ENCODE measurements at places on chromosomes 2 and 18.

DNA sequence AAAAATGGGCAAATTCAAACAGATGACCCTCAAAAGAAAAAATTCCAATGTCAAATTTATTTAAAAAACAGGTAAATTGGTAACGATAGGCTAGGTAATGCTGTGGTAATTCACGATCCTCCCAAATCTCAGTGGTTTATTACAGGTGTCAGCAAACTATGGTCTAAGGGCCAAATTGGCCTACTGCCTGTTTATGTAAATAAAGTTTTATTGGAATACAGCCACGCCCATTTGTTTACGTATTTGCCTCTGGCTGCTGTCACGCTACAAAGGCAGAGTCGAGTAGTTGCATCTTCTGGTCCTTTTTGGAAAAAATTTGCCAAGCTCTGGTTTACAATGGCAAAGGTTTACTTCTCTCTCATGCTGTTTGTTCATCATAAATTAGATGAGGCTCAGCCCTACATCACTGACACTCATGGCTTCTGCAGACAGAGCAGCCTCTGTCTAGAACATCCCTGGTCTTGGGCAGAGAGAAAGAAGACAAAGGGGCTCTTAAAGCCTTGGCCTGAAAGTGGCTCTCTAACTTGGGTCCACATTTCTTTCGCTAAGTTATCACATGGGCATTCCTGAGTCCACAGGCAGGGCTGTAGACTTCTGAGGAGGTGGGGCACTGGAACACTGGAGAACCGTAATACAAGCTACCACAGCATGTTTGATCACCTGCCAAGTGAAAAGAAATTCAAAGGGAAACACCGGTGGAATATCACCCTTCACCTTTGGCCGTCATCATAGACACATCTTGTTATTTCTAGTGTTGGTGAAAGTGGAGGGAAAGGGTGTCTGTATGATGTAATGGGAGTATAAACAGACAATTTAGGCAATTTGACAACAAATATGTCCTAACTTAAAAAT is 34.8 kb downstream of the SP110 start:
- DNase-seq, result no peak

GRCh38 chr2:24886691-24887304 is 33.2 kb downstream of the ADCY3 start:
- DNase-seq, result peak; percentile 93

GRCh38 chr2:11079136-11079824 is 76.0 kb upstream of the SLC66A3 start:
- DNase-seq, result no peak

- DNase-seq, result no peak
These were observed 151.6 kb upstream of the ZNF236 start for GRCh38 chr18:76670564-76671288.

- DNase-seq, result no peak
These were observed 183.3 kb downstream of the ASXL3 start for GRCh38 chr18:33761363-33761762.

GRCh38 chr2:102832789-102833188 is 71.0 kb downstream of the TMEM182 start:
- DNase-seq, result no peak

DNA sequence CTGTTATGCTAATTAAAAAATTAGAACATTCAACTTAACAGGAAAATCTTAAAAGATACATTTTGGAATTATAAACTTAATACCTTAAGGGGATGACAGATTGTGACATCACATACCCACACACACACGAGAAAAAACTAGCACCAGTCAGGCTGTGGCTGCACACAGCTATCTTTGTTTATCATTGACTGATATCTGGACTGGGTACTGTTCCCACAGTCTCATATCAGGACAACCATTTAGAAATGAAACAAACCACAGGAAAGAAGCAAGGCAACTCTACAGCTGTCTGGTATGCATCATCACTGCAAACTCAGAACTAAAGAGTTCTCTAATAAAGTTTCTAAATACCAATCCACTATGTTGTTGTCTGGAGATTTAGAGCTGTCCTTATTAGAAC is 210.9 kb upstream of the SMAD7 start:
- DNase-seq, result no peak

DNA sequence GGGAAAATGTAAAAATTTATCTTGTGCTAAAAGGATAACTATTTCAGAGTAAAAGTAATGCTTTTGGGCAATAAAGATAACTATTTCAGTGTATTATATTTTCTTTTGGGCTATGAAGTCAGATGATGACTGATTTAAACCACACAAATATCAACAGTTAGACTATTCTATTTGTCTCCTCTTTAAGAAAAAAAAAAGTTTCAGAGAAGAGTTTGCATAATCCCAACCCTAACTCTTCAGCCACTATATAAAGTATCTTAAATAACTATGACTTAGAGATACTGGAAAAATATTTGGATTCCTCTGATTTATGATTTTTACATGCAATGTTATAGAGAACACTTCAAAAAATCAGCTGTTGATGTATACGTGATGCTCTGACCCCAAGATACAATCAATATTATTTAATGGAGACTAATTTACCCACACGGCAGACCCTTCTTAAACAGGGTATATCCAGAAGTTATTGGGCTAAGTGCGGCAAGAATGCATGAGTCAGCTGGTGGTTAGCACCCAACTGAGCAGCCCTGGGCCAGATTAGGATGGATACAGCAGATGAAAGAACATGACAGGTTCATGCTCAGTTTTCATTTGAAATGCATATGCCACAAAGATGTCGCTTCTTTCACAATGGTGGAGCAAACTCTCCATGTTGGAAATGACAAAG is 279.0 kb downstream of the AFF3 start:
- no peak for DNase-seq
